ENCODE measurements at places on chromosomes 7 and 10.

DNA sequence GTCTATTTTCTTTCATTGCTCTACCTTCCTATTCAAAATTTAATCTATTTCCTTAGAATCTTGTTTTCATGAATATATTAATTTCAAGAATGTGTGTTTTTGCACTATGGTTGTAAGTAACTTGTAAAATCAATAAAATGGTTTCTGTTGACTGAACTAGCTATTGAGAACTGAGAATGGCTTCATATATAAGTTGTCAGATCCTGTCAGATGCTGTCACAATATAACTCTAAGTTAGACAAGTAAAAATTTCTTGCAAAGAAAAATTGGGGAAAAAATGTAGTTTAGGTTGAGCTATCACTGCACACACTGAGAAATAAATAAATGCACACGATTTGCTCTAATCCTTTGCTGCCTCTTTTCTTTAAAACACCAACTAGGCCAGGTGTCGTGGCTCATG lies 89.8 kb downstream of the RAB11FIP2 start:
- DNase-seq = no peak

GRCh38 chr7:44665531-44666213 lies 59.2 kb downstream of the OGDH start:
- DNase-seq = no peak

DNA sequence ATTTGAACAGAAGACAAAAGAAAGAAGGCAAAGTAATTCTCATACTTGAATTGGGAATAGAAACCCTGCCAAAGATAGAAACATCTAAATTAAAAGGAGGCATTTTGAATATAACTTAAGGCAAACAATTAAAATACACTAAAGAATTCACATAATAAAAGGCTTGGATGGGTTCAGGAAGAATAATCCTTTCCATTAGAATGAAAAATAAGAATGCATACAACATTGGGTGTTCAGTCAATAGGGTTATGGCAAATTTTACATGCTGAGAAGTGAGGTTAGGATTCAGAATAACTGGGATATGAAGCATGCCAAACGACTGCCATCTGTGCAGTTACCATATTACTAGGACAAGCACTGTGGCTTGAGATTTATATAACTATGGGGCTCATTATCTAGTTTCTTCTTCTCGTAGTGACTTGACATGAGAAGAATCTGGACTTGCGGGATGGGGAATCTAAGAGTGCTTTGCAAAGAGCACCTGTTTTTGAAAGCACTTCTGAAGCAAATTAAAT lies 326.5 kb downstream of the THSD7A start:
- DNase-seq = no peak

DNA sequence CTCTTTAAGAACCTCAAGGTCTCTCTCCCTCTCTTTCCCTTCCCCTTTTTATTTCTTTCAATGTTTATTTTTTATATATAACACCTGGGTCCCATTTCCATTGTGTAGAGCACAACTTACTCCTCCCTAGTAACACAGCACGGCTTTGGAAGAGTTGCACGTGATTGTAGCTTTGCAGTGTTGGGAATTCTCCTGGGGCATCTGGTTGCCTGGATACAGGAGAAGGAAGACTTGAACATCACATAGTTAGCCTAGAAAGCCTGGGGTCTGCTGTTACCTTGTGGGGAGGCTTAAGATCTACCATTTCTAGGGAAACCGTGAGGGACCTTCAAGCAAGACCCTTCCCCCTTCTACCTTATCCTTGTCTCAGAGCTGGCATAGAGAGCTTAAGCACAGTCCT lies 41.1 kb upstream of the NFKB2 start:
- no peak for DNase-seq

- DNase-seq = no peak
These were observed 816 bp downstream of the UCMA start for GRCh38 chr10:13233358-13233757.

DNA sequence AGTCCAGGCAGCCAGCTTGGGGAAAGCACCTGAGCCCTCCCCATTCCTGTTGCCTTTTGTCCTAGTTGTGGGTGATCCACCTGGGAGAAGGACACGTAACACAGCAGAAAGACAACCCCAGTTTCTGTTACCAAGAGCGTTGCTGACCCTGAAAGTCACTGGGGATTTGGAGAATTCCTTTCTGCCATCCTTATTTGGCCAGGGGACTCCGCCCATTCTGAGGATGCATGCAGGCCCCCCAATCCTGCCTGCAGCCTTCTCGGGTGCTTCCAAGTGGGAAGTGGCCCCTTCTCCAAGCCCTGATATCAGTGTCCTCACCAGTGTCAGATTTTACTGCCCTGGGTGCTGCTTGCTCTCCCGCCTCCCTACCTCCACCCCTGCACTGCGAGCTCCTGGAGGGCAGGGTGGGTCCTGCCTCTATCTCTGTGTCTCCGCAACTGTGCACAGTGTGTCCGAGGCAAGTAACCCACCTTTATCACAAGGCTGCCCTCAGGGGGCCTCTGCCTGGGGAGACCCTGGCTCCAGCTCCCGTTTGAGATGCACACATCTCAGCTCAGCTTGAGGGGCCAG lies 9.2 kb upstream of the ADCY1 start:
- no peak for DNase-seq

DNA sequence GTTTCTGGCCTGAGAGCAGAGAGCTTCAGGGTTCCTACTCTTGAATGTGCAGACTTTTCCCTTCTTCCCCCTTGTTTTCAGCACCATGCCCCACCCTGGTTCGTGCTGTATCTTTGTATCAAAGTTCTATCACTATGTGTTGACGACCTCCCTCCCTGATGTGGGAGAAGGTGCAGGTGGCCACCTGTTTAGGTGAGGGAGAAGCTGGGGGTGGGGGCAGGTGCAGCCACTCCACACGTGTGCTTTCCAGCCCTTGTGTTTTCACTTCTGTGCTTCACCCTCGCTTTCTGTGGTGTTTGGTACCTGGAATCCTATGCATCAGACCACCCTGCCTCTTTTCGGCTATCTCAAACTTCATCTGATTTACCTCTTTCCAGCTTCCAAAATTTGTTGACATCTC lies 19.6 kb upstream of the SUV39H2 start:
- DNase-seq = no peak

GRCh38 chr7:75038508-75038907 lies 35.1 kb downstream of the RCC1L start:
- DNase-seq = no peak

DNA sequence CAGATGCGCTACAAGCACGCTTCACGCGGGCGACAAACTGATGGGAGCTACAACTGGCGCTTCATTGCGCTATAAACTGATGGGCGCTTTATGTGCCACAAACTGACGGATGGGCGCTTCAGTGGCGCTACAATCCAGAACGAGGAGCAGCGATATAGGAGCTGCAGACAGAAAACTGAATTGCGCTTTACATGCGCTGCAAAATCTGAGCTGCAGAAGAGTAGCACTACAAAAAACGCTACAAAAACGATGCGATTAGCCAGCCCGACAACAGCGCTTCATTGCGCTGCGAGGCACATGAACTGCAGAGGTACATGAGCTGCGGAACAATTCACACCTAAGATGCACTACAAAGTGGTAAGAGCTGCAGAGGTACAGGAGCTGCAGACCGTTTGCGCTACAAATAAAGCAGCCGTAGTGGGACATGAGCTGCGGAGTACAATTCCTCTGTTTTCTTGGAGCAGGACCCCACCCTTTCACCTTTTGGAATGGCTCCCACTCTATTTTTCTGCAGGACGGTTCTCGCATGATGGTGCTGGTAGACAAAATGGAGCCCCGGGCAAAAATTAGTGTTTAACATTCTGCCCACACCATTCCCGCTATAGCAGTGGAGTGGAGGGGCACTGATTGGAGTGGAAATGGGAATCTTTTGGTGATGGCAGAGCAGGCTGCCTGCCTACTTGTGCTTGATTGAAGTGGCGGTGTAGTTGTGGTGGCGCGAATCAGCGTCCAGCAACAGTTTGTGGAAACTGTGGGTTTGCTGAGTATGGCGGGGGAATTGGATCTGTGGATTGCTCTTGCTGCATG lies 1.2 kb upstream of the SGCE start:
- peak; percentile 18 for DNase-seq

- DNase-seq = no peak
These were observed 3.6 kb upstream of the NOC3L start for GRCh38 chr10:94366382-94366781.

GRCh38 chr10:1933215-1933614 lies 195.9 kb upstream of the ADARB2 start:
- DNase-seq = no peak

- DNase-seq = no peak
These were observed 78.8 kb upstream of the TMEM196 start for GRCh38 chr7:19852192-19852591.

GRCh38 chr10:16995867-16996529 lies 133.6 kb downstream of the CUBN start:
- no peak for DNase-seq

- DNase-seq = no peak
These were observed 27.8 kb upstream of the C10orf120 start for GRCh38 chr10:122727426-122727825.

GRCh38 chr10:50373821-50374501 lies 122.6 kb upstream of the ASAH2 start:
- DNase-seq = no peak

- no peak for DNase-seq
These were observed 61.7 kb downstream of the ICA1 start for GRCh38 chr7:8200316-8200715.

All from stimulated activated naive B cell treated with anti-CD40 and anti-IgM and Interleukin-4, amounts not matched to agents 10 μg/mL and 1 μg/mL and 100 μg/mL, for 72 hours (primary cell).